ENCODE measurements at places on chromosomes 4 and X.
A peak's percentile ranks its signal among the peaks of the same experiment; 100 is the strongest.

DNA sequence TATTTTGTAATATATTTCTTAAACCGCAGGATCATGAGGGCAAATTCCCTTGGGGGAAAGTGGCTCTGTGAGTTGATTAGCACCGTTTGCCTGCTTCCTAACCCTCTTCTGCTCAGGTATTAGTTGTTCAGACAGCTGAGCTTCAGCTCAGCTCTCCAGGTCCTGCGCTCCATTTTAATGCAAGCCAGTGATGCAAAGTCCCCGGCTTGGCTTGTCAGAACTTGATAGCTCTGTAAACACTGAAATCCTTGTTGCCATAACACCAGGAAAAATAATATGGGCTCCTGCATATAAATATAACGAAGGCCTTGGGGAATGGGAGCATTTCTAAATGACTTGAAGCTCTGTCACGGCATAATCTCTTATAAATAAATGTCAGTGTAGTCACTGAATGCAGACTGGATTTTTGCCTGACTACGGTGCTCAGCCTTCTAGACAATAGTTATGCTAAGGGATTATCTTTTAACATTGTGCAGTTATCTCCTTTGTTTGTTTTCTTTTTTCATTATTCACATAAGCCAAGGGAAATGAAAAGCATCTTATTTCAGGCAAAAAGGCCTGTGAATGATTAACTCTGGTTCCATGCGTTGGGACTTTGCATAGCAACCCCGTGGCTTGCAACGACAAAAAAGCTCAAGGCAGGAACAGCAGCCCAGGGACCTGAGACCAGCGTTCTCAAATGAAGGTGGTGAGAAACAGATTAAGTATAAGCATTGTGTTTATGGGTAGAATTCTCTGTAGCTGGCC, 253.2 kb downstream of the SPRY1 start:
- no peak overlapping the region for H3K4me3 ChIP-seq
- DNase-seq: peak; percentile 69
- no peaks in the 10 kb centered on the region for H3K27me3 ChIP-seq
- H3K36me3 ChIP-seq: no peaks in the 10 kb centered on the region
- H3K4me1 ChIP-seq: peaks cover 14% of the 10 kb centered on the region

GRCh38 chr4:107734120-107734519, 14.1 kb upstream of the PAPSS1 start:
- no peak overlapping the region for H3K4me3 ChIP-seq
- peaks cover 4% of the 10 kb centered on the region for H3K4me1 ChIP-seq
- H3K36me3 ChIP-seq: no peaks in the 10 kb centered on the region
- peaks cover 21% of the 10 kb centered on the region for H3K27me3 ChIP-seq

DNA sequence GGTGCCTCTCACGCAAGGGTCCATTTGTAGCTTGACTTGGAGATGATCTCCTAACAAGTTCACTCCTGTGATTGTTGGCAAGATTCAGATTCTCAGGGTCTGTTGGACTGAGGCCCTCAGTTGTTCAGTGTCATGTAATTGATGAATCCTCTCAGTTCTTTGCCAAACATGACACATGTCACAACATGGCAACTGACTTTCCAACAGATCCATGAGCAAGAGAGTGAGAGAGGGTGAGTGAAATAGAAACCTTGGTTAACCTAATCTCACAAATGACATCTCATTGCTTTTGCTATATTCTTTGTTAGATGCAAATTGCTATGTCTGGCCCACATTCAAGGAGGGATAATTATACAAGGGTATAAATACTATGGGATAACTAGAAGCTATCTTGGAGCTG, 231.0 kb upstream of the PCDH10 start:
- no peak overlapping the region for H3K4me3 ChIP-seq
- no peaks in the 10 kb centered on the region for H3K36me3 ChIP-seq
- no peaks in the 10 kb centered on the region for H3K4me1 ChIP-seq
- H3K27ac ChIP-seq: no peak overlapping the region

DNA sequence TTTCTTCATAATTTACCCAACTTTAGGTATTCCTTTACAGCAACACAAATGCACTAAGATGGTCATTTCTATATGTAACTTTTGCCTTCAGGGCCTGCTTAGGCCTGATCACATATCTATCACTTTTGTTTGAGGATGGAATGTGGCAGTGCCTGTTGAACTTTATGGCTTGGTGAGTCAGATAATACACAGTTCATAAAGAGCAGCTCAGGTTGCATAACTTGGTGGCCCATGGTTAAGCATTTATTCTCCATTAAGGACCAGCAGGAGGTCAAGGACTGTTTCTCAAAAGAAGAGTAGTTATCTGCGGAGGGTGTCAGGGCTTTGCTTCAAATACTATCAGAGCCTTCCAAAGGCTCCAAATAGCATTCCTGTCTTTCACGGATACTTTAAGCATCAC, 124.1 kb upstream of the PDHA2 start:
- no peak overlapping the region for H3K27ac ChIP-seq
- no peak for DNase-seq
- no peak overlapping the region for H3K4me3 ChIP-seq
- H3K4me1 ChIP-seq: no peaks in the 10 kb centered on the region
- H3K27me3 ChIP-seq: no peaks in the 10 kb centered on the region
- H3K36me3 ChIP-seq: no peaks in the 10 kb centered on the region

DNA sequence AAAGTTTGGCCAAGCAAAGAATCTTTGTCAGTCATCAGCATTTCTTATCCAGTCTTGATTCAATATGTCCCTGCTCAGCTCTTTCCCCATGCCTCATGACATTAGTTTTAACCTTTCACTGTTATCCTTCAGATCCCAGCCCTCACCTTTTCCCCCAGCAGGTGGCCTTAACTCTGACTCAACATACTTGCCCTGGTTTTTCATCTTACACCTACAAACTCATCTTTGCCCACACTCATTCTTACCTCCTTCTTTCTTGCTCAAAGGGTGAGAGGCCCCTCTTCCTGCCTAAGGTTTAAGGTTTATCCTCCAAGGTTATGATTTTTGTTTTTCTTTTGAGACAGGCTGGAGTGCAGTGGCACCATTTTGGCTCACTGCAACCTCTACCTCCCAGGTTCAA, 10.6 kb upstream of the ANXA5 start:
- H3K4me1 ChIP-seq: peaks cover 6% of the 10 kb centered on the region
- no peak for DNase-seq
- no peaks in the 10 kb centered on the region for H3K27me3 ChIP-seq
- H3K36me3 ChIP-seq: no peaks in the 10 kb centered on the region
- H3K4me3 ChIP-seq: no peak overlapping the region

- H3K36me3 ChIP-seq: no peaks in the 10 kb centered on the region
- H3K4me1 ChIP-seq: no peaks in the 10 kb centered on the region
- H3K27me3 ChIP-seq: no peaks in the 10 kb centered on the region
- H3K27ac ChIP-seq: no peak overlapping the region
Measured at GRCh38 chrX:130829526-130830515, 73.2 kb downstream of the ENOX2 start.

GRCh38 chrX:3380603-3381002, 34.2 kb upstream of the MXRA5 start:
- DNase-seq: no peak
- no peaks in the 10 kb centered on the region for H3K27me3 ChIP-seq
- no peaks in the 10 kb centered on the region for H3K4me1 ChIP-seq
- H3K36me3 ChIP-seq: no peaks in the 10 kb centered on the region

Measured in endodermal cell (in vitro differentiated cells).